GM23338 (cell line): ENCODE measurements at places on chromosomes 16 and 17.

GRCh38 chr16:69260019-69260418 lies 51.1 kb upstream of the VPS4A start:
- peak; percentile 30 for DNase-seq

GRCh38 chr17:76868176-76868668 lies at the start of gene MGAT5B:
Gene MGAT5B (plus strand): TSS chr17:76868404. CDS start chr17:76869030, 626 bp downstream.
- DNase-seq: peak; percentile 92

GRCh38 chr17:44707755-44708400 lies 587 bp upstream of the DBF4B start:
- DNase-seq: no peak

DNA sequence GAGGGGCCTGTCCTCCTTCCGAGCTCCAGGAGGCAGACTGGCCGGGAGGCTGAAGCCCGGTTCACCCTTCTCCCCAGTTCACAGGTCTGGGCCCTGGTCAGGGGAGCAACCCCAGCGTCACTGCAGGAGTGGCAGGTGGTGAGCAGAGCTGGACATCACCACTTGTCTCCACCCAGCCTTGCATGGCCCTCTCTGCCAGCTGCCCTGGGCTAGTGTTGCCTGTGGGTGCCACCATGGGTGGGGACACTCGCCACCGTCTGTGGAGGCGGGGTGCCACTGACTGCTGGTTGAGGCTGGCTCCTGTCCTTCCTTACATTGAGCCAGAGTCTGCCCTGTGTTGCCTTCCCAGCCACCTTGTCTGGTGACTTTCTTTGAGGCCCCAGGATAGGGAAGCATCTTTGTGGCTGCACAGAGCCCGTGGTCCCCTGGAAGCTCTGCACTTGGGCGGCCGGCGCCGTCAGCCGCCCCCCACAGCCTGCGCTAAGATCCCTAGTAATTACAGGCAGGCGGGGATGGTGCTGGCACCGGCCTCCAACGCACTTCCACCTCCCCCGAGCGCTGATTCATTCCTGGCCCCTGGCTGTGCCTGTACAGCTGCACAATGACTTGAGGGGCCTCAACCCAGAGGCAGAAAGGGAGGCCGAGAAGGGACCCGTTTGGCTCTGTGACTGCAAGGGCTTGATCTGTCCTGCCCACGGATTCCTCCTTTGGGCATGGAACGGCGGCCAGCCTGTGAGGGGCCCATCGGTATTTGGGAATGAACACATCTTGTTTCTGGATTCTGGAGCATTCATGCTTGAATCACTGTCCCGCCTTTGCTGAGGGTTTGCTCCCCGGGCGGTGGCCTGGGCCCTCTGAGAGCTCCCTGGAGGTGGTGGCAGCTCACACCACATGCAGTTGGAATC lies 5.2 kb downstream of the BAIAP2 start:
- no peak for DNase-seq

DNA sequence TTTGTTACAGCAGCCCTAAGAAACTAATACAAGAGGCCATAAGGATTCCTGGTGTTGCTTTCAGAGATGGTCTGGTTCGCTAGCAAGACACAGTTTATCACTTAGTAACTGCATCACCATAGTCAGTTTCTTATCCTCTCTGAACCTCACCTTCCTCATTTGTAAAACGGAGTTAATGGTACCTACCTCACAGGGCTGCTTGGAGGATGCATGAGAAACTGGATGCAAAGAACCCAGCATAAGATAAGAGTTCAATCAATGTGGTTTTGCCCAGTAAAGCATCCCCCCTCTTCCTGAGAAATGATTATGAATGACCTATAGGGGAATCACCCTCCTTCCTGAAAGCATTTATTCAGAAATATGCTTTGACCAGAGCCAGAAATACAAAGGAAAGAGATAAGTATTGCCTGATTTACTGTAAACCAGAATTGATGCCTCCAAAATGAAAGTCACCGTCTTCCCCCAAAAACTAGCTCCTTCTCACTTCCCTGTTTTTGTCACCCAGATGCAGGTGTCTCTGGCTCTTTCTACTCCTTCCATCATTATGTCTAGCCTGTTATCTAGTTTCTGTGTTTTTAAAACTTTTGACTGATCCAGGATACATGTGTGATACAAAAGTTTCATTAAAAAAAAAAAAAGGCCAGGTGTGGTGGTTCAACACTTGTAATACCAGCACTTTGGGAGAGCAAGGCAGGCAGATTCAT lies 2.8 kb upstream of the TEFM start:
- no peak for DNase-seq

DNA sequence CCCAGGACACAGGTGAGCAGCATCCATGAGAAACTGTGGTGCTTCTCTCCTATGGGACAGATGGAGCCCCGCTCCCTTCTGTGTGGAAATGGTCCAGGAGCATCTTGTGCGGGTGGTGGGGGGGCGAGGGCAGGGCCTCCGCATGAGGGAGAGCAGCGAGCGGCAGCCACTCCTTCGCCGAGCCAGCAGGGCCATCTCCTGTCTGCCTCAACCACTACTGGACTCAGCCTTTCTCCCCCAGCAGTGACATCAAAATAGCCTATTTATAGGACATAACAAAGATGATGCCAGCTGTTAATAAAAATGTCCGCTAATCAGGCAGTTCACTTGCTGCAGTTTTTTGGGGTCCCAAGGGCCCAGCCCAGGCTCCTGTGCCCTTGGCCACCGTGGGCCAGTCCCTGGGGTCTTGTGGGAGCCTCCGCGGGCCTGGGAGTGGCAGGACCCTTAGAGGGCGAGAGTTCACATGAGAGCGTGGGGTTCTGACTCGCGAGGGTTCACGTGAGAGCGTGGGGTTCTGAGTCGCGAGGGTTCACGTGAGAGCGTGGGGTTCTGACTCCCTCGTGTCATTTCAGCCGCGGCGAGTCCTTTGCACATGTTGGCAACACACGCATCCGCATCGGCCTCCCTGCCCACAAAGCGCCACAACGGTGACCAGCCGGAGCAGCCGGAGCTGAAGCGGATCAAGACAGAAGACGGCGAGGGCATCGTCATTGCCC lies 47.4 kb downstream of the WDR45B start:
- DNase-seq: no peak

- DNase-seq: no peak
Observed at GRCh38 chr17:35668802-35669201, 62.6 kb upstream of the RASL10B start.

GRCh38 chr17:61303817-61304096 lies 95.9 kb upstream of the TBX2 start:
- no peak for DNase-seq

DNA sequence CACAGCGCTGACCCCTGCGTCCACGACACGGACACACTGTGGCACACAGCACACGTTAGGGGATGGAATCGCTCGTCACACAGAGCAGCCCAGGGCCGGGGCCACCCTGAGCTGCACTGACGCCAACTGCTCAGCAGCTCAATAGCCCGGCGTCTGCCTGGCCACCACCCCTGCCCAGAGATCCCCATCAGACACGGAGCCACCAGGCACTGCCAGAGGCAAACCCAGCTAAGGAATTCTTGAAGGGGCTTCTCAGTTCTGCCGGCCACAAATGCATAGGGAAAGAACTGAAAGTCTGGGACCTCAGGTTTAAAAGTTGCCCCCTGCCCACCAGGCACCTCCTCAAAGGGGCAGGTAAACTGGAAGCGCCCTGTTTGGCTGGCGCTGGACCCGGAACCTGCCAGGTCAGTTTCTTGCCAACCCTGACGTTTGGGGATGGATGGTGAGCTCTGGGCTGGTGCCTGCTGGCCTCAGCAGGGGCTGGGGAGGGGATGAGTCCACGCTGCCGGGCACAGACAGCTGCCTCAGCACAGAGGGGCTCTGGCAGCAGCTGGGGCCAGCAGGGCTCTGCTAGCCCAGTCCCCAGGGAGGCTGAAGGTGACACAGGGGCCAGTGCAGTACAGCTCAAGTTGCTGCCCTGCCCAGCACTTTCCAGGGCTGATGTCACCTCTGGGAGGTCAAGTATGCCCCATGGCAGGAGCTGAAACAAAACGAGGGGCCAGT lies 33.2 kb downstream of the TIMM22 start:
- no peak for DNase-seq

DNA sequence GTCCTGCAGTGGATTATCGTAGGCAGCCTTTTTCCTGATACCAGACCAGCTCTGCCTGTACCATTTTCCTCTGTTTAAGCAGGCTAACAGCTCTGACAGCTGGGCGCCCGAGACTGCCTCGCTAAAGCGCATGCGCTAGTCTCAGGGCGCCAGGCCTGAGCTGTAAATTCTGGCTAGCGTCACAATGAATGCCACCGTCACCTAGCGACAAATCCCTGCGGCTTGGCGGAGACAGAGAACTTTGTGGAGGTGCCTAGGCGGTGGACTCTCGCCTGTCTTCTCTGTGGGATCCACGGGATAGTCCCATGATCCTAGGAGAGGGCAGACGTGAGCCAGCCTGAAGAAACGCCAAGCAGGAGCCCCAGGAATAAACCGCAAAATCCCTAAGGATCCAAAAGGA lies 573.9 kb downstream of the KCNJ18 start:
- no peak for DNase-seq

DNA sequence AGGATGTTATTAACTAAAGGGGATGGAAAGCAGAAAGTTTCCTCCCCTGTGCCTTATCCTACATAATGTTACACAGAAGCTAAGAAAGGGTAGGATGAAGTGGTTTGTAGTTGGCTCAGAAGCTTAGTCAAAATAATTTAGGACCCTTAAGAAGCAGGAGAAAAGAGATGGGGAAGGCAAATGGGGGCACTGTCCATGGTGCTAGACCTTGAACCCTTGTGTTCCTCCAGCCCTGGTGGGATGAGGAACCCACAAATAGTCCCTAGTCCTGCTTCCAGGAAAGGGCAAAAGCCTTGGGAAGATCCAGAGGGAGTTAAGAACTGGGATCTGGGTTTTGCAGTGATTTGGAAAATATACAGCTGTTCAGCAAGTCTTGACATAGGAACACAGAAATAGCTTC lies 54.5 kb downstream of the SLC5A11 start:
- DNase-seq: peak; percentile 29

DNA sequence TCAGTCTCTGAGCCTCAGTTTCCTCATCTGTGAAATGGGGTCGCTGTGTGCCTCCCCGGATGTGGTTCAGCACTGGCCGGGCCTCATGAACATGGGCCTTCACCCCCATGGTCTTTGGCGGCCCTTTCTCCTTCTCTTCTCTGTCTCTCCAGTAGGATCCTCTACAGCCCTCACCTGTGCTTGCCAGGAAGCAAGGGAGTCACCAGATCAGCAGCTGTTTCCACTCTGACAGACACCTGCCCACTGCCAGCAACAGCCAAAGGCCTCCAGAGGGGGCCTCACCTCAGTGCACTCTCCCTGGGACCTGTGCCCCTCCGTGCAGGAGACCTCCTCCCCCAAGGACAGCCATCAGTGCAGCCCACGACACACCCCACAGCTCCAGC lies 89.4 kb downstream of the C16orf78 start:
- no peak for DNase-seq

DNA sequence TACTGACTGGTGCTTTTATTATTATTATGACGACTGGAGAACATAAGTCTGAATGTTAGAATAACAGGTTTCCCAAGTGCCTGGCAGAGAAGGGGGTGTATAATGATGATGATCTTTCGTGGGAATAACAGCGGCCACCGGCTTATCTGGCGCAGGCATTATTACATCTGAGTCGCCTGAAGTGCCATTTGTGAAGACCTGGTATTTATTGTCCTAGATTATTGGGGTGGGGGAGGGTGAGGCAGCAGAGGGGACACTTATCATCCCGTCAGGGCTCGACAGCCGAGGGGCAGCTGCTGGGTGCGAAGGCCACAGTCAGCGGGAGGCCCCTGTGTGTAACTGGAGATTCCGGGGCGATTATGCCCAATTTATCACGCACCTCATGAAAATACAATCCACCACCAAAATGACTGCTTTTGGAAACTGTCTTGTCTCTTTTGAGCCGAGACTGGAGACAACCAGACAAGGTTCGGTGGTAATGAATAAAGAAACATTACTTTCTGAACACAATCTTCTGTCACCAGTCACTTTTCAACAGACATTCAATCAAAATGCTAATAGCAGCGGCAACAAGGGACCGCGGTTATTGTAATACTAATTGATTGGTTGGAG lies 199.3 kb downstream of the CCDC182 start:
- DNase-seq: no peak

GRCh38 chr17:57356719-57357391 lies 100.5 kb downstream of the MSI2 start:
- peak; percentile 43 for DNase-seq

GRCh38 chr17:42577140-42577531 lies 393 bp downstream of the PSMC3IP start:
- DNase-seq: peak; percentile 44

- no peak for DNase-seq
Observed at GRCh38 chr16:78286065-78286464, 186.6 kb downstream of the WWOX start.

- DNase-seq: peak; percentile 94
Observed at GRCh38 chr17:36703860-36704266, 102.5 kb downstream of the MRM1 start.

- DNase-seq: no peak
Observed at GRCh38 chr16:76488065-76488417, 210.8 kb downstream of the CNTNAP4 start.

GRCh38 chr17:75843577-75844529 lies at the start of gene UNC13D:
Gene UNC13D (minus strand): TSS chr17:75844404. CDS start chr17:75844337, 67 bp downstream.
- DNase-seq: no peak

GRCh38 chr16:87515475-87516330 lies 22.9 kb upstream of the ZCCHC14 start:
- DNase-seq: no peak

DNA sequence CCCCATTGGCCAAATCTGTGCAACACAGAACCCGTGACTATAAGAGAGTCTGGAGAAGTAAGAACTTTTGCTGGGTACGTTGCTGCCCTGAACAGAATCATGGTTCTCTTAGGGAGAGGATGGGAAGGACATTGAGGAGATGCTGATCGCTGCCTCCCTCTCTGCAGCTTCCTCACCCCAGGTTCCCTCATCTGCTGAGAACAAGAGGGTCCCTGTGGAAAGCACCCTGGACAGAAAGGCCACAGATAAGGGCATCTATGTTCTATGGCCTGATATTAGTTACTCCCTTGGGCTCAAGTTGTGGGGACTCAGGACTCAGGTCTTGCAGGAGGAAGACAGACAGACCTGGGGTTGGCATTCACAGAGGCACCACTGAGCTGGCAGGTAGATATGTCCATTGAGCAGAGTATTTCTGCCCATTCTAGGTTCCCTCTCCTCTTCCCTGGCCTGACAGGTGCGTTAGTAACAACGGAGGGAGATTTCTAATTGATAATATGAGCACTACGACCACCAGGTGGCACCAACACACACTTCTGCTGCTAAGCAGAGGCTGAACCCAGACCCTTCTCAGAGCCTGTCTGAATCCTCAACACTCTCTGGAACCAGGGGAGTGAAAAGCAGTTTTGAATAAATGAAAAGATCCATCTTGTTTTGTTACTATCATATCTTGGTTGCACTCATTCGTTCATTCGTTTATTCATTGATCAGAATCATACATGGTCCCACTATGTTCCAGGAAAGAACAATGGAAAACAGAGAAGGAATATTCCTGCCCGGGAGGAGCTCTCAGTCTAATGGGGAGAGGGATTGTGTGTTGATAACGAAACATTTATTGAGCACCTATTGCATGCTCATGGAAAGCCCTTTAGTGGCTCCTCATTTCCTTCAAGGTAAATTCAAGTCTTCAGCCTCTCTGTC lies 56.4 kb downstream of the SLC6A2 start:
- peak; percentile 84 for DNase-seq

DNA sequence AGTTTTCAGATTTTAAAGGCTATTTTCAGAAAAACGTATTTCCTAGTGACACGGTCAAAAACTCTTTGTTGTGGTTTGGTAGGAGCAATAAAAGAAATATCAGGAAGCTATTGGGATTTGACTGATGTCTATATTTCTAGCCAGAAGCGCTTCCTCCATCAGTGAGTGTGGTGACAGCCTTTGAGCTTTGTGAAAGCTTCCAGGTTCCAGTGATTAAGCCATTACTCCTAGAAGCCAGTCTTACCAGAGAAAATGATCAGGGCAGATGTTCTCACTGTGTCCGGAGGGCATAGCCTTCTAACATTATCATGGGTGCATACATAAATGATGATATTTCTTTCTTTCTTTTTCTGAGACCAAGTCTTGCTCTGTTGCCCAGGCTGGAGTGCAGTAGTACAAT lies 39.6 kb downstream of the MAP2K6 start:
- no peak for DNase-seq
